ENCODE measurements at places on chromosomes 12 and 14.

DNA sequence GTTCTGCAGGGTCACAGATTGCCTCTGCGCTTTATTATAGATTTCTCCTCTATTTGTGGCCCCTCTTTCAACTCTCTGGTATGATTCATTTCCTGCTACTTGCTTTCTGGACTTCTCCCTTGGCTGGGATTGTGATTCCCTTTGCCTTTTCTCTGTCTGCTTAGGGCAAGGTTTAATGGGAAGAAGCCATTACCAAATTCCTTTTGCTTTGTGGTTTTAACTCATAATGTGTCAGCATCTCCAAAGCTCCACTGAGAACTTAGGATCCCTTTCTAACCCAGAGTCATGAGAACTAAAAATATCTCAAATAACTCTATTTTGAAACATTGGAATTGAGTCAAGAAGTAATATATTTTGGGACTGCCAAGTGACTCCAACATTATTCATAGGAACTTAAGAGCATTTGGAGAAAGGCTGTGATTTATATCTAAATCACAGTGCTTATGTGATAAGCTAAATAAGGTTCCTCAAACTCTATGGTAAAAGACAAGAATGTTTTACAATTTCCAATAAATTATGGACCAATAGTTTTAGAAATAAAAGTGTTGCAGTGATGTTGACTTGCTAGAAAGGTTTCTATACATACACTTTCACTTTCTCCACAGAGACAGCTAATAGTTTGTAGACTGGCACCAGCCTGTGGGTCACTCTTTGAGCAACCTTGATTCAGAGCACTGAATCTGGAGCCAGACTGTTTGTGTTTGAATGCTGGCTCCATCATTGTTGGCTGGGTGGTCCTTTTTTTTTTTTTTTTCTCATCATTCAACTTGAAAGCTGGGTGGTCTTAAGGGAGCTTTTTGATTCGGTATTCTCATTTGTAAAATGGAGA, 93.9 kb downstream of the DACT1 start:
- DNase-seq = no peak

DNA sequence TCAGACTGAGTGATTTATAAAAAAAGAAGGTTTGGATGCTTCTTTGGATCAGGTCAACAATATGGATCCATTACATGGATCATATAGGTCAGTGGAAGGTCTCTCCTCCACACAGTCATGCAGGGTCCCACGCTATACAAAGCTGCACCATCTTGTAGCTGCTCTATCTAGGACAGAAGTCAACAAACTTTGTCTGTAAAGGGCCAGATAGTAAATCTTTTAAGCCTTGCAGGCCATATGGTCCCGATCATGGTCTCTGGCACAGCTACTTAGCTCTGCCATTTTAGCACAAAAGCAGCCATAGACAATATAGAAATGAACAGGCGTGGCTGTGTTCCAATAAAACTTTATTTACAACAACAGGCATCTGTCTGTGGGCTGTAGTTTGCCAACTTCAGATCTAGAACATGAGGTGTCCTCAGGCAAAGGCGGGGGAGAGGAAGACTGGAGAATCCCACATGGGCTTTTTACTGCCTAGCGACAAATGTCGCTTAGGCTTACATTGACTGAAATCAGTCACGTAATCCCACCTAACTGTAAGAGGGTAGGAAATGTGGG, 36.7 kb downstream of the TMEM233 start:
- DNase-seq = no peak

- no peak for DNase-seq
Measured at GRCh38 chr12:50082644-50083043, 2.5 kb upstream of the SMARCD1 start.

- DNase-seq = no peak
Measured at GRCh38 chr14:28757786-28758185, 8.8 kb upstream of the FOXG1 start.

GRCh38 chr12:53696285-53696654, 20.4 kb upstream of the ATP5MC2 start:
- peak; percentile 84 for DNase-seq

DNA sequence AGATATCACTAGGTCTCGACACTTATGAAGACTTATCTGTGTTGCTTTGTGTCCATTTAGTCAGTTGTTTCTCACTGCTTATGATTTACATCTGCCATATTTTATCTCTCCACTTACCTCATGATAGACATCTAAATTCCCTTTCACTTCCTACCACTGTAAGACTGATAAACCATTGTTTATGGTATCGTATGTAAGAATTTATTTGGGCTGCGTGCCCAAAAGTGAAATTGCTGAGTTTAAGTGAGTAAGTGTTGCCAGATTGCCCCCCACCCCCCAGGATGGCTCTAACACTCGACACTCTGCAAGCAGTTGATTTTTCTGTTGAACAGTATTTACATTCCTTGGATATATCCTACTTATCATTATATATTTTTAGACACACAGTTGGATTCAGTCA, 69.9 kb upstream of the MON2 start:
- no peak for DNase-seq

DNA sequence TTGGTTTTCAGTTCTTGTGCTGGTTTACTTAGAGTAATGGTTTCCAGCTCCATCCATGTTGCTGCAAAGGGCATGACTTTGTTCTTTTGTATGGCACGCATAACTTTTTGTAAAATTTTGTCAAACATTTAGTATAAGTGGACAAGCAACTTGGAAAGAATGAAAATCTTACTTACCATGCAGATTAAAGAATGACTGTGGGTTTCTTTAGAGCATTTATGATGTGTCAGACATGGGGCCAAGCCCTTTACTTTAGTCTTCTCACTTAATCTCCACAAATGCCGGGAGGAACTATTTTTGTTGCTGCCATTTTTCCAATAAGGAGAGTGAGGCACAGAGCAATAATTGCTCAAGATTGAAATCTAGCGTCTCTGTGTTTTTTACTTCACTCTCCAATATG, 652.5 kb upstream of the TBX3 start:
- no peak for DNase-seq

- DNase-seq = no peak
Measured at GRCh38 chr12:22981711-22982110, 356.7 kb downstream of the ETNK1 start.

GRCh38 chr14:62546862-62547474, 498.3 kb downstream of the KCNH5 start:
- no peak for DNase-seq

DNA sequence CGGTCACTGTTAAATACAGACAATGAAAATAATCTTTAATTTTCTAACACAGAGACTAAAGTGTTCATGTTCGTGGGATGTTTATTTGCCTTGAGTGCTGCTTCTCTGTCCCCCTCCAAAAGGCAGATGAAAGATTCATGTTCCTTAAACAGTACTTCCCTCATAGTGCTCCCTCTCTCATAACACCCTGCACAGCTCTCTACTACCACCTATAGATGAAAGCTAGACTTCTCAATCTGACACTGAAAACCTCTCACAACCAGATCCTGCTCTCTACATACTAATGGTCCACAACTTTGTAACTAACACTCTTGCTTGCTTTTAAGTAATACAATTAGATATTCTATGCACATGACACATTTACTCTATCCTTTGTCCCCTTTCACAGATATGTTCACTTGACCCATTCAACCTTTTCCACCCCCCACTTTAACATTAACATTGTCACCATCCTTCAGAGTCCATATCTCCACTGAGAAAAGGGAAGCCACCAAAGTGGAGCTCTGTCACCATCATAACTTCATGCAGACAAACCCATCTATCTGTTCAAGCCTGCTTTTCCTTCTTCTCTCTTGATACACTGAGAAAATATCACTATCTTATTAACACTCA, 266.4 kb upstream of the USP15 start:
- no peak for DNase-seq

DNA sequence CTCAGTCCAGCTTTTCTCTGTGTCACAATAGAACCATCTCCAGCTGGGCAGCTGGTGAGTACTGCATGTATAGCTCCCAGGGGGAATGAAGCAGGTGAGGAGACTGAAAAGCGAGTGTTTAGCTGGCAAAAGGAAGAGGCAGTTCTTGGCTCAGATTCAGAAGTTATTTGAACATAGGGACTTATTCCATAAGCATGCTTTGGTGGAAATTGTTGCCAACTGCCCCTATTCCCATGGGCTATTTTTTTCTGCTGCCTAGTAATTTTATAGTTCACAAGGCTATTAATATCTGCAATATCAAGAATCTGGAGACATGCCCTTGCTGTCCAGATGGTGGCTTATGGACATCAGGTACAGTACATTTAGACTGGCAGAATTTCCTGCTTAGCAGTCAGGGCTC, 1112.7 kb downstream of the LRFN5 start:
- peak; percentile 94 for DNase-seq

DNA sequence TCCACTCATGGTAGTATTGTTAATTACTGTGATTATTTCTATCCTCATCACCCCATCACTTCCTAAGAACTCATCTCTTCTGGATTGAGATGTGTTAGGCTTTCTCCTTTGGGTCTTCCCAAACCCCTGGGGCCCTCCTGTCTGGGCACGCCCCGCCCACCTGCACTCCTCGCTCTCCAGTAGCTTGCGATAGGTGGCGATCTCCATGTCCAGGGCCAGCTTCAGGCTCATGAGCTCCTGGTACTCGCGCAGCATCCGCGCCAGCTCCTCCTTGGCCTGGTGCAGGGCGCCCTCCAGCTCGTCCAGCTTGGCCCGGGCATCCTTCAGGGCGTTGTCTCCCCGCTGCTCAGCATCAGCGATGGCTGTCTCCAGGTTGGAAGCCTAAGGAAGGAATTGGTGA, 6.8 kb downstream of the KRT71 start:
- DNase-seq = no peak

- no peak for DNase-seq
Measured at GRCh38 chr12:69052613-69053408, 119.8 kb upstream of the CPM start.

- no peak for DNase-seq
Measured at GRCh38 chr12:57518920-57519795, 1.2 kb downstream of the DDIT3 start.

- no peak for DNase-seq
Measured at GRCh38 chr12:104357421-104357952, 53.9 kb downstream of the EID3 start.

DNA sequence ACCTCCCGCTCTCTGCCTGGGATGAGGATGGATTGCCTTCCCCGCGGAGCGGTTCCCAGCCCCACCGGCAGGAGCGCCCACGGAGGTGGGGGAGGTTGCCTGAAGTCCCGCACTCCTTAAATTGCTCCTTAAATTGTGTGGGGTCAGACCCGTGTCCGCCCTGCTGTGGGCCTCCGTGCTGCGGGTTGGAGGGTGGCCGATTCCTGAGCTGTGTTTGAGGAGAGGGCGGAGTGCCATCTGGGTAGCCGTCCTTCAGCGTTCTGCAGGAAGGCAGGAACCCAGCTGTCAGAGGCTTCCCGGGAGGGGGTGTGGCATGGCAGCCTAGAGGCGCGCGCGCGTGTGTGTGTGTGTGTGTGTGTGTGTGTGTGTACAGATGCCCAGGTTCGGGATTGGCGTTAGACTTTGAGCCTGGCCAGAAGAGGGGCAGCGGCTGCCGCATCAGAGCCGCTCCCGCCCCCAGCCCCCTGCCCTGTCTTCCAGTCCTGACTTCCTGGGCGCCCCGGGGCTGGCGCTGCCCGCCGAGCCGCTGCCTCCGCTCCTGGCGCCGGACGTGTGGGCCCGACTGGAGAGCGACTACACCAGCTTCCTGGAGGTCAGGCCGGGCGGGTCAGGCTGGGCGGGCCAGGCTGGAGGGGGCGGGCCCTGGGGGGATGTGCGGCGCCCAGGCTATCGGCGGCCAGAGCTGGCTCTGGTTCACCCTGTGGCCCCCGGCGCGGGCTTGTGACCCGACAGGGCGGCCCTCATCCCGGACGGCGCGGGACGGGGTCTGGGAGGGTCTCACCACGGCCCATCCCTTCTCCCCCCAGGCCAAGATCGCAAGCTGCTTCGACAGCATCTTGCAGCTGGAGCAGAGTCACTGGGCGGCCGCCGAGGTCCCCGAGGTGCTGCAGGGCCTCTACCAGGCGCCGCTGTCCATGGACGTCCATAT, 9.2 kb downstream of the EXOC3L4 start:
- DNase-seq = peak; percentile 35

DNA sequence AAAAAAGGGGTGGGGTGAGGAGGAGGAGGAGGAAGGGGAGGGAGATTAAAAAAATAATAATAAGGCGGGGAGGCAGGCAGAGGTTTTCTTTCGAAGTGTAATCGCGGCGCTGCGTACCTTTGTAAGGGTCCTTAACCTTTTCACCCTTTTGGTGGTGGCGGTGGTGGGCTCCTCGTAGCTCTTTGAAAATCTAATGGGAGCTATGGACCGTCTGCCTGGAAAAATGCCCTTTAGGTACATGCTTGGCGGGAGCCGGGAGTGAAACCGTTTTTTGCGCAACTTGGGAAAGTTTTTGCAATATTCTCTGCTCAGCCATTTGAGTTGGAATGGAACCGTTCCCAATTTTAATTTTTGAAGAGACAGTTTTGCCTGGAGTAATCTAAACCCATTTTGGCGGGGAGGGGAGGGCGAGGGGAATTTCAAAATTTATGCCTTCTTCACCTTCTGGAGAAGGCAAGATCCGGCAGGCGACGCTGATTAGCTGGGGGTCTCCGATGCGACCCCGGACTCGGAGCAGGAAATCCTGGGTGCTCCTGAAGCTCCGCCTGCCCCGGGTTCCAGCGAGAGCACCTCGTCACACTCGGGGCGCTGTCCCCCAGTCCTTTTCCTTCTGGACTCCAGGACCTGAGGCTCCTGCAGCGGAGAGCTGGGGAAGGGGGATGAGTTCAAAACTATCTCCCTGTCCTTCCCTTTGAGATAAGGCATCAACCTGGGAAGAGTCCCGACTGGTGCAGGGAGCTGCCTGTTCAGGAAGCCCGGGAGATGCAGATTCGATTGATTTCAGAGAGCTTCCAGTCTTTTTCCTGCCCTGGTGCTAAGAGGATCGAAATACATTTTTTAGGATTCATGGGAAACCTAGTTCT, 74.6 kb upstream of the TBX5 start:
- DNase-seq = no peak

DNA sequence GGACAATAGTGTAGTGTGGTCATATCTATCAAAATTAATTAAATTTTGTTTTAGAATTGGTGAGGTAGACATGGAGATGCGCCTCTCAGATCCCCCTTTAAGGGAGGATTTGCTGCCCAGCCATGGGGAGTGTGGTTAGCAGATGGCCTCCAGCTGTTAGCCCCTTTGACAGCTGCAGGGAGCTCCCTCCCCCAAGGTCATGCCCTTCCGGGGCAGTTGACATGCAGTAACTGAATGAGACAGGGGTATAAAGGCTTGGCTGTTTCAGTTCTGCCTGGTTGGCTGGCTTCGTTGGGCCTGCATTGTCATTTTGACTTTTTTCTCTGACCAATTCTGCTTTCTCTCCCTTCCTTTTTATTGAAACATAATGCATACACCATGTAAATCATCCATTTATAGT, 291.5 kb upstream of the SRRM4 start:
- DNase-seq = no peak

DNA sequence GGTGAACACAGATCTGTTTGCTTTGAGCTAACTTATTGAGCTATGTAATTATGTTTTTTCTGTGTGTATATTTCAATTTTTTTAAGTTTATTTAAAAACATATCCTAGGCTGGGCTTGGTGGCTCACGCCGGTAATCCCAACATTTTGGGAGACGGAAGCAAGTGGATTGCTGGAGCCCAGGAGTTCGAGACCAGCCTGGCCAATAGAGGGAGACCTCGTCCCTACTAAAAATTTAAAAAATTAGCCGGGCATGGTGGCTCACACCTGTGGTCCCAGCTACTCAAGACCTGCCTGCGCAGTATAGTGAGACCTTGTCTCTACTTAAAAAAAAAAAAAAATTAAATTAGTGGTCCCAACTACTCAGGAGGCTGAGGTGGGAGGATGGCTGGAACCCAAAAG, 16.2 kb upstream of the RNASE1 start:
- DNase-seq = no peak

Measured in SHP77 treated with DMSO at 0.1 percent for 48 hours (cell line).